Progenitor cell of endocrine pancreas (in vitro differentiated cells): ENCODE measurements at places on chromosomes 4 and X.
A peak's percentile ranks its signal among the peaks of the same experiment; 100 is the strongest.

- DNase-seq: no peak
These were observed 165.1 kb downstream of the CFAP299 start for GRCh38 chr4:80500613-80501012.

- no peak for DNase-seq
These were observed 109.9 kb downstream of the AFF1 start for GRCh38 chr4:87044511-87045233.

GRCh38 chr4:147825451-147826287 is 93.8 kb downstream of the ARHGAP10 start:
- DNase-seq: no peak

GRCh38 chr4:159252491-159252890 is 149.6 kb downstream of the RAPGEF2 start:
- DNase-seq: no peak

GRCh38 chrX:107678957-107679740 is 50.8 kb downstream of the PRPS1 start:
- DNase-seq: no peak

GRCh38 chr4:1693131-1693896 is 9.2 kb upstream of the FAM53A start:
- DNase-seq: peak; percentile 51

- DNase-seq: no peak
These were observed 58.5 kb downstream of the TENM3 start for GRCh38 chr4:182301736-182302135.

- no peak for DNase-seq
These were observed 97.6 kb upstream of the IRS4 start for GRCh38 chrX:108833993-108834392.

GRCh38 chr4:68267433-68267944 is 22.0 kb upstream of the TMPRSS11B start:
- no peak for DNase-seq

GRCh38 chrX:49958727-49959485 is 36.5 kb downstream of the CLCN5 start:
- no peak for DNase-seq

GRCh38 chr4:130197946-130198345 is 1102.0 kb downstream of the C4orf33 start:
- DNase-seq: no peak

DNA sequence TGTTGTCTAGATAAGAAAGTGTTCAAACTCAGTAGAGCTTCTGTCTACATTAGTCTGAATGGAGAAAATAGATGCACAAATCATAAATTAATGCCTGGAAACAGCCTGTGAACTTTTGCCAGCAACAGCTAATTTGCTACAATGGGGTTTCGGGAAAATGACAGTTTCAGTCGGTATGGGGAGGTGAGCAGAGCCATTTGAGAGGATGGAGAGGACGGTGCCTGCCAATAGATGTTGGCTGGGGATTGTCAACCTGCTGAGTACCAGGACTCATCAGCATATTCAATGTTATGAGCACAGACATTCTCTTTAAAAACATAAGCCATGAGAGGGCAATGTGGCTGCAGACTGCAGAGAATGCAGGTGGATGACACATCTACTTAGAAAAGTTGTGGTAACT is 230.3 kb upstream of the PCDH18 start:
- no peak for DNase-seq
